ENCODE measurements at places on chromosomes 5 and 9. TPM values are rescaled to one million over a fixed set of nuclear protein-coding genes. Genes with fewer than 3 reads are reported as not detected.

The SCGB3A2 gene
- not detected for total RNA-seq

The DNAH5 gene
- total RNA-seq: not detected

The SLC34A3 gene
- not detected for total RNA-seq

The DBH gene
- not detected for total RNA-seq

- H3K4me1 ChIP-seq: peaks cover 16% of the 10 kb centered on the region
- no peak overlapping the region for H3K4me3 ChIP-seq
- no peak for DNase-seq
- peaks cover 21% of the 10 kb centered on the region for H3K27me3 ChIP-seq
- no peak overlapping the region for H3K27ac ChIP-seq
Measured at GRCh38 chr5:33855396-33855795, 36.4 kb downstream of the ADAMTS12 start.

DNA sequence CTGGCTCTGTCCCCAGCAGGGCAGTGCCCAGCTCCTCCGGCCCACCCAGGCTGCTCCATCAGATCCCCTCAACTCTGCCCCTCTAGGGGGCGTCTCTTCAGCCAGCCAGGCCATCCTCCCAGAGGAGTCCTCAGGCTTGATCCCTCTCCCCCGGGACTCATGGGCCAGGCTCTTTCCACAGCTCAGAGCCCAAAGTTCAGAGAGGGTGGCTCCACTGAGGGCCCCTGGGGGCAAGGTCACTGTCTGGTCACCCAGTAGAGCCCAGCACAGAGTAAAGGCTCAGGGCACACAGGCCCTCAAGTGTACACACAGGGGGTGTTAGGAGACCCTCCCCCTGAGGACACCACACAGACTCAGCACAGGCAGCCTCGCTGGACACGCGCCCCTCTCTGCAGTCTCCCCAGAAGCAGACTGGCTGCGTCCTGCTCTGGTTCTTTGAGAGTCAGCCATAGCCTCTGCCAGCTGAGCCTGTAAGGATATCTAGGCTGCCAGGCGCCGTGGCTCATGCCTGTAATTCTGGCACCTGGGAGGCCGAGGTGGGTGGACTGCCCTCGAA, 64.8 kb downstream of the PAX5 start:
- H3K36me3 ChIP-seq: no peaks in the 10 kb centered on the region
- no peak overlapping the region for H3K27ac ChIP-seq
- H3K4me3 ChIP-seq: no peak overlapping the region
- no peaks in the 10 kb centered on the region for H3K27me3 ChIP-seq

- peaks cover 16% of the 10 kb centered on the region for H3K4me1 ChIP-seq
- no peak overlapping the region for H3K4me3 ChIP-seq
- no peak for DNase-seq
- no peaks in the 10 kb centered on the region for H3K36me3 ChIP-seq
- H3K27ac ChIP-seq: no peak overlapping the region
Measured at GRCh38 chr9:99024959-99025358, 80.0 kb upstream of the TGFBR1 start.

Data from activated T-helper 2 cell treated with anti-CD3 and anti-CD28 coated beads, Interferon-gamma antibody, Interleukin-2, Interleukin-4, amounts not matched to agents 10 μg/mL and 5 μg/mL and 100 μg/mL, durations not matched to agents 14 hours and 24 hours and 36 hours (primary cell).